ENCODE measurements at places on chromosomes 5 and 9. TPM values are rescaled to one million over a fixed set of nuclear protein-coding genes. Genes with fewer than 3 reads are reported as not detected.

ADAMTSL1 gene
- polyA plus RNA-seq: 15.0 TPM

FOXD4L6 gene
- not detected for polyA plus RNA-seq

FAM221B gene
- not detected for polyA plus RNA-seq

OLFML2A gene
- 0.81 TPM for polyA plus RNA-seq

CDKN2A gene
- 10.7 TPM for polyA plus RNA-seq

KLHL3 gene
- 7.5 TPM for polyA plus RNA-seq

NCS1 gene
- polyA plus RNA-seq: 52.2 TPM

GPRIN1 gene
- polyA plus RNA-seq: 2.4 TPM

CERCAM gene
- 77.8 TPM for polyA plus RNA-seq

RIMOC1 gene
- 13.1 TPM for polyA plus RNA-seq

LCN15 gene
- polyA plus RNA-seq: not detected

FST gene
- polyA plus RNA-seq: 20.8 TPM

IDNK gene
- 2.7 TPM for polyA plus RNA-seq

PCDHA9 gene
- polyA plus RNA-seq: 0.03 TPM

INSL4 gene
- polyA plus RNA-seq: not detected

CDH6 gene
- polyA plus RNA-seq: 0.10 TPM

ARSK gene
- 2.8 TPM for polyA plus RNA-seq

SOHLH1 gene
- polyA plus RNA-seq: not detected

IL33 gene
- 8.7 TPM for polyA plus RNA-seq

ZNF483 gene
- polyA plus RNA-seq: 0.14 TPM

ADRB2 gene
- 0.96 TPM for polyA plus RNA-seq

FBXL7 gene
- polyA plus RNA-seq: 23.5 TPM

GABRG2 gene
- polyA plus RNA-seq: not detected

GABRA6 gene
- polyA plus RNA-seq: not detected

SPATA31A5 gene
- not detected for polyA plus RNA-seq

STARD4 gene
- 33.6 TPM for polyA plus RNA-seq

PCDH12 gene
- polyA plus RNA-seq: 5.5 TPM

MSMP gene
- 23.5 TPM for polyA plus RNA-seq

GRIN1 gene
- not detected for polyA plus RNA-seq

IL9 gene
- polyA plus RNA-seq: not detected

FOXD4L3 gene
- not detected for polyA plus RNA-seq

PRSS3 gene
- polyA plus RNA-seq: 3.7 TPM

SEMA5A gene
- 0.06 TPM for polyA plus RNA-seq

DMRT2 gene
- polyA plus RNA-seq: not detected

PARP8 gene
- not detected for polyA plus RNA-seq

PCDHGB4 gene
- 6.9 TPM for polyA plus RNA-seq

NRG2 gene
- 0.30 TPM for polyA plus RNA-seq

FOXE1 gene
- polyA plus RNA-seq: not detected

GKAP1 gene
- 0.51 TPM for polyA plus RNA-seq

OR1J2 gene
- polyA plus RNA-seq: not detected

GGTA1 gene
- not detected for polyA plus RNA-seq

Data from endothelial cell of umbilical vein (primary cell).